Upper lobe of left lung (tissue), 6 donors: ENCODE measurements at places on chromosomes 5 and 9. TPM values are rescaled to one million over a fixed set of nuclear protein-coding genes. Genes with fewer than 3 reads are reported as not detected.

- DNase-seq, result no peak
Observed at GRCh38 chr9:106587042-106587441, 275.9 kb upstream of the ZNF462 start.

DNA sequence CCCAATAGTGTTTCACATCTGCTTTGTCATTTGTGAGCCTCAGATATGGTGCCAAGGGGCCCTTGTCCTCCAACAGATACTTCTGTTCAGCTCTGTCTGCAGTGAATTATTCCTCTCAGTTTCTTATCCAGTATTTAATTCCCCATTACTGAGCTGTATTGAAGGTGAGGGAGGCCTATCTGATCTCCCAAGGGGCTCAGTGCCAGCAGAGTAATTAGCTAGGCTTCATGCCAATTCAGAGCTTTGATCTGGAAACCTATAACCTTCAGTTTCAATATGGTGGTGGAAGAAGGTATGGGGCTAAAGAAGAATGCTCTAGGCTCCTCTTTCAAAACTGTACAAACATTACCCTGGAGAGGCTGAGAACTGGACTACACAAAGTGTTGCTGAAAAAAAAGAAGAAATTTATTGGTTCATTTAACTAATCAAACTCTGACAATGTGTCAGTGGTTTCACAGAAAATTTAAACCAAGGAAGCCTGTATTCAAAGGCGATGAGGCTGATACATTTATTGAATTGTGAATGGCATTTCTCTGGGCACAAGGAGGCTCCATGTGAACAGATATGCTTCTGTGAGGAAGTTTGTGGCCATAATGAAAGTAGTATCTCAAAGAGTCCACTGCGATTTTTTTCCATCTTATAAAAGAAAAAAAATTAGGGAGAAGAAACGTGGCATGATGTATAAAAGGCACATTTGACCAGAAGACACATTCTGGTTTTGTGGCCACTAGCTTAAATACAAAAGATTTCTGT lies 397.8 kb downstream of the TLE4 start:
- DNase-seq, result no peak

GRCh38 chr9:101849102-101849707 lies 110.8 kb upstream of the GRIN3A start:
- DNase-seq, result no peak

DNA sequence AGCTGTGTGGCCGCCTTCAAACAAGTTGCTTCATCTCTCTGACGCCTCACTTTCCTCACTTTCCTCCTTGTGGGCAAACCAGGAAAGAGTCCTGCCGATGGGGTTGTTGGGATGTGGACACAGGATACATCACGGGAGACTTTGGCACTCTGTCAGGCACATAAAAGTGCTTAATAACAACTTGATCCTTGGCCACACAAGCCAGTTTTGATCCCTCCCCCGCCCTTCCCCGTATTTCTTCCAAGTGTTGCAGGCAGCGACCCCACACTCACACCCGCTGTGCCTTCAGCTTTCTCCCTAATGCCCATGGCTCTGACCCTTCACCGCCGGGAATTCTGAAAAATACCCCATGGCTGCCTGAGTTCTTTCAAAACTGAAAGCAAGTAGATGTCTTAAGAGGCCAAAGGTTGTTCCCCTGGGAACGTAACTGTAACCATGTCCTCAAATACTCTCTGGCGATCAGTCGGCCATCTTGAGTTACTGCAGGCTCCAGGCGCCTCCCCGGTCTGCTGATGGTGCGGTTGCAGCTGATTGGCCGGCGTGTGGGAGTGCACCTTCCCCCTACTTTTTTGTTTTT lies 59.8 kb downstream of the ARHGEF37 start:
- DNase-seq, result no peak

The SREK1IP1 gene
- 4.2 TPM for total RNA-seq

DNA sequence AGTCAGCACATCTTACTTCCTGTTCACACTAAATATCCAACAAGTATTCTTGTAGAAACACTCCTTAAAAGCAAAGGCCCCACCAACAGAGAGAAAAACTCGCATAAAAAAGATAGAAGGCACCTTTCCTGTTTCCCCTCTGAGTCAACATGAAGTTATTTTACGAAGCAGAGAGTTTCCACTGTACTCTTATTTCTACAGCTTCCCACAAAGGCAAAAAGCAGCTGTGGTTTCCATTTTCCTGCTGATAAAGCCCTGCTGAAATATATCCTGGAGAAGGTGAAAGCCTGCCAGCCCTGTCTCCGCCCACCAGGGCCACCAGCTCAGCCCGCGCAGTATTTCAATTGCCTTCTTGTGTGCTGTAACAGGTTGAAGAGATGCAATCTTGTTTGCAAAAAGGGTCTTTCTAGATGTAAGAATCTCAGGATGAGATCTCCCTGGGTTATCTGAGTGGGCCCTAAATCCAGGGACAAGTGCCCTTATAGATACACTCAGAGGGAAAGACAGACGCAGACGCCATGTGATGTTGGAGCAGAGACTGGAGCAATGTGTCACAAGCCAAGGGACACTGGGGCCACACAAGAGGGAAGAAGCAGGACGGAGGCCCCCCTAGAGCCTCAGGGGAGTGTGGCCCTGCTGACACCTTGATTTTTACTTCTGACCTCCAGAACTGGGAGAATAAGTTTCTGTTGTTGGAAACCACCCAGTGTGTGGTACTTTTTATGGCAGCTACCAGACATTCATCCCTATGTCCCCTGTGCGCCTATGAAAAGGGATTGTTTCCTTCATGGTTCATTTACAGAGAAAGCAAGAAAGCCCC lies 19.9 kb downstream of the SEMA4D start:
- DNase-seq, result no peak
